ENCODE measurements at places on chromosomes 12 and 14. TPM values are rescaled to one million over a fixed set of nuclear protein-coding genes. Genes with fewer than 3 reads are reported as not detected.

DNA sequence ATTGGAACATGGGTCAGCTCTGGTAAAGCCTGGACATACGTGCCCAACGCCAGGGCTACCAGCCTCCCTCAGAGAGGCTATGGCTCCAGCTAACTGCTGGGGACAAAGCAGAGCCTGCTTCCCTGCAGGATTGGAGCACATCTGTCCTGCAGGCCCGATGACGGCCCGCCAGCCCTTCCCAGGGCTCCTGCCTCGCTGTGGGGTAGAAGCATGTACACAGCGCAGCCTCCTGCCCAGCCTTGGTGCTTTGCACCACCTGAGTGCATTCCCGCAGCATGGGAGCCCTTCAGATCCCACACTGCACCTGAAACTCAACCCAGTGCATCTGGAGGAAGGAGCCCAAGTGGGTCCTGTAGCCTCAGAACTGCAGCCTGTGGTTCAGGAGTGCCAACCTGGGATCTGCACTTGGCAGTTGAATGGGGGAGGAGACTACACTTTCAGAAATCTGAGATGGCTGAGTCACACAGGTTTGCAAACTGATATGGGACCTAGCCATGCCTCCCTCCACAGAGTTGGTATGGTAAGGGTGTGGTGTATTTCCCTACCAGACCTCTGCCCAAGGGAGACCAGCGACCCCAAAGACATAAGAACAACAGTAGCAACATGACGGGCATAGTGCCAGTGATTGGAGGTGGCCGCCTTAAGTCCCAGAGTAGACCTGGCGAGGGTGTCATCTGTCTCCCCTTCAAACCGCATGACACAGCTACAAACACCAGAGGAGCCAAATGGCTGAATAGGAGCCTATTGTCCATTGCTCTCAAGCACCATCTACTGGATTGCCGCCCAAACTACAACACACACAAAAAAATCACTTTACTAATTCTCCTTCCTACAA lies 273.9 kb upstream of the MIS18BP1 start:
- DNase-seq: peak; percentile 38

Gene ISM2
- total RNA-seq: not detected

GRCh38 chr14:104578321-104578720 lies 1.2 kb upstream of the C14orf180 start:
- no peak for DNase-seq

Gene KRT83
- total RNA-seq: not detected

DNA sequence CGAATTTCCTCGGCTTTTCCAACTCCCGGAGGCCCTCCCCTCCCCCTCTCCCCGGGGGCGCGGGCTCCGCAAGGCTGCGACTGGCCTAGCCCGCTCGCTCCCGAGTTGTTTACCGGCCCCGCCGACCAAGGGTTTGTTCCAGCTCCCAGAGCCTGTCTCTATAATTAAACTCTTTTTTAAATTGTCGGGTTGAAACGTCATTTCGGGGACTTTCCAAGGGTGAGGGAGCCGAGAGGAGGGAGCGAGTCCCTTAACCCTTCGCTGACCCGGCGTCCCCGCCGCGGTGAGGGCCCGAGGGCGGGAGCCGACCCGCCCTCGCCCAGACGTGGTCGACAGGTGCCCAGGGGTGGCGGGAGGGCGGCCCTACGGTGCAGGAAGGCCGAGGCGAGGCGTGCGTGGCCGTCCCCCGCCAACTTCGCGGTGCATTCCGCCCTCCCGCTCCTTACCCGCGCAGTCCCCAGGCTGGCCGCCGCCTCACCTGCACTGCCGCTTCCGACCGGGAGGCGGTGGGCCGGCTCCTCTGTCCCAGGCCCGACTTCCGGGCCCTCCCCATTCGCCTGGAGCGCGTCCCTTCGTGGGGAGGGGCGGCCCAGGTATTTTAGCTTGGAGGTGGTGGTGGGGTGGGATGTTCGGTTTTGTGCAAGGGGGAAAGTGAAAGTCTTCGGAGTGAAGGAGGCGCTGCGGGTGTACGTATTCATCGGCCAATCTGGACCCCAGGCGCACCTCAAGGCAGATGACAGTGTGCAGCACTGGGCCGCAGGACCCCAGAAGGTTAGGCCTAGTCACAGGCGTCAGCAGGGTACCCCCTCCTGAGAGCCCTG lies 2.9 kb upstream of the ZFP36L1 start:
- DNase-seq: peak; percentile 72

Gene OR6C2
- not detected for total RNA-seq

- no peak for DNase-seq
These were observed 96.7 kb downstream of the CCER1 start for GRCh38 chr12:90858252-90858651.

Gene MRPS35
- total RNA-seq: 27.4 TPM

DNA sequence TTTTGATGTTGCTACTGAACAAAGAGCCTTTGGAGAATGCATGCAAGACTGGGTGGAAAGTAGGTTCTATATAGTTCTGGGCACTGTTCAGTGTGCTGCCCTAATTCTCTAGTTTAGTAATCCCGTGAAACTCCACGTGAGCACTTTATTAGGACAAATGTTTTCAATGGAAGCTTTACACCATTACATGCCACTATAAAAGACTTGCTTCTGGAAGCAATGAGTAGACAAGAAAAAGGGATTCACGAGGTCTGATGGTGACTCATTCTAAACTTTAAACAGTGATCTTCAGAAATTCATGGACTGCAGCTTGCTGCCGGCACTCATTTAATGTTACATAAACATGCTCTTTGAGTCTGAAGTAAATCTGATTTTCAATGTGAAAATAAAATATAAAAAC lies 22.3 kb downstream of the ATG14 start:
- DNase-seq: no peak

DNA sequence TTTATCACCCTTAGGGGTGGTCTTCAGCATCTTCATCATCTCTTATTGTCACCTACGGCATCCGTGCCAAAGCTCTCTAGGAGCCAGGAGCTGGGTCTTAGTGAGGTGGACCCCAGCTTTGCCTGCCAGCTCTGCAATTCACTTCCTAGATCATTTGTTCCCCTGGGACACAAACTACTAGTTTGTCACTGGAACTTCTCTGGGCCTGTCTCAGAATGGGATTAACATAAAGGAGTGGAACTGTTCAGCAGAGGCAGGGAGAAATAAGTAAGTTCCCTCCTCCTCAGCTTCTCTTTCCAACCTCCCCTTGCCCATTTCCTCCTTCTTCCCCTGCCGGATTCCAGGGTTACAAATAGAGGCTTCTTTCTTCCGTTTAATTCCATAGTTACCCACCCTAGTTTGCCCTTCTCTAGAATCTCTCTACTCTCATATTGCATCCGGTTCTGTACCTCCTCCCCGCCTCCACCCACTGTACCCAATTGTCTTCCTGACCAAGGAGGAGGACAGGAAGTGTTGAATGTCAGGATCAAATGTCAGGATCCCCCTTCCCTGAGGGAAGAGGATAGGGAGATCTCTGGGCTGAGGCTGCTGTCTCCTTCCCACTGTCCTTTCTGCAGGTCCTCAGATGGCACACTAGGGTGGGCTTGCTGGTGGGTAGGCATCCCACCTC lies 25.0 kb downstream of the LARP4 start:
- DNase-seq: no peak

Gene GPR137C
- total RNA-seq: 19.5 TPM

DNA sequence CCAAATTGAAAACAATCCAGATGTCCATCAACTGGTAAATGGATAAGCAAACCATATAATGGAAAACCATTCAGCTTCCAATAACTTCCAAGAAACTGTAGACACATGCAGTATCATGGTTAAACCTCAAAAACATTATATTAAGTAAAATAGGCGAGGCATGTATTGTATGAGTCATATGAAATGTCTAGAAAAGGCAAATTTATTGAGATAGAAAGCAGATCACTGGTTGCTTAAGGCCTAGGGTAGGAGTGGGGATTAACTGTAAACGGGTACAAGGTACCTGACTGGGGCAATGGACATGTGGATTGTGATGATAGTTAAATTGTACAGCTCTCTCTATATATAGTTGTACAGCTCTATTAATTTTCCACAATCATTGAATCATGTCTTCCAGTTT lies 21.3 kb upstream of the PAPLN start:
- no peak for DNase-seq

All from glutamatergic neuron (in vitro differentiated cells).